ENCODE measurements at places on chromosomes 6 and 20.

- no peak for DNase-seq
Observed at GRCh38 chr6:99282479-99283062, 66.9 kb downstream of the FAXC start.

GRCh38 chr6:108690326-108691049 is 129.8 kb downstream of the FOXO3 start:
- DNase-seq: peak; percentile 11

DNA sequence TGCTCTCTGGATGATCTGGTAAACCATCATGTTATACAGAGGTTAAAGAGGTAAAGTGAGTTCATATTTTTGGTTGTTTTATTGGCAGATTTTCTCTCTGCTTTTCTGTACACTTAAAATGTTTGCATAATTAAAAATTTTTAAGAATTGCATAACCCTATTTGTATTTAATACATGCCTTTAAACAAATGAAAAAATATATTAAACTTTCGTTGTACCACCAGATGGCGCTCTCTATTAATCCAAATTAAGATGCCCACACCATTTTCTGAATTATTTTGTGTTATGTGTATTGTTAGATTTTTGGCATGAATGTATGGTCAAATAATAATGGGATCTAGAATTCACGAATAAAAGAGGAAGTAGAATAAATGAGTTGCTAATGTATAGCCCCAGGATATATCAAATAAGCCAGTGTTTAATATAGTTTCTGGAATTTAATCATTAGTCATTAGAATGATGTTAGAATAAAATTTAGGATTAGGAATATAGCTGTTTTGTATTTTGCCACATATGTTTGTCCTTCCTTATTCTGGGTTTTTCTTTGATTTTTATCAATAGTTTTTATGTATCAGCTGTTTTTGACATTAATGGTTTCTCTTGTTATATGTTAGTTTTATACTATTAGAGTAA is 38.9 kb downstream of the SMAP1 start:
- no peak for DNase-seq

GRCh38 chr6:37135835-37136694 is 33.9 kb upstream of the PIM1 start:
- DNase-seq: no peak

DNA sequence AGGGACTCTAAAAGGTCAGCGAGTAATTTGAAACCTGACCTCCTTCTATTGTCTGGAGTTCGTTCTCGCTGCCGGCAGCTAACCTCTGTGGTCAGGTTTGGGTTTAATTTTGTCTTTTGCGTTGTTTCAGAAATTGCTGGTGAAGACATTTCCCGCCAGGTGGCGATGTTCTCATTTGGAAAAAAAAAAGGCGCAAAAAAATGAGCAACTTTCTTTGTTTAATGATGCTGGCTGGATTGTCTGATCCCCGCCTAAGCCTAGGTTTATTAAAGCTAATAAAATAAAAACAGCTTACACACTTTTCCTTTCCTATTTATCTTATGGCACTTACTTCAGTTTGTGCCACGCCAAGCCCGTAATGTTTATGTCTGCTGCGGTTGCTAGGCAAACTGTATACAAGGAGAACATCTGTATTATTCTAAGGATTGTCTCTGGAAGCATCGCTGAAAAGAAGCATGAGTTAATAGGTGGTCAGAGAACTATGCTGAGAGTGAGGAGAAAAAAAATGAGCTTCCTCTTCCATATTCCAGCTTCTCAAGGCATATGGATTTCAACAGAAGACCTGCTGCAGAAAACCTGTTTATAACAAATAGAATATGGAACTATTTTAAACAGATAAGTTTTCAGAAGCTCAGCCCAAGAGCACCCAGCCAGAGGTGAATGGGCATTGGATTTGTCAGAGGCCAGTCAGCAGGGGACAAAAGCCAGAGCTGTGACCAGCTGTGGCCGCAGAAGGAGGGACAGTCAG is 205.7 kb downstream of the DOK5 start:
- DNase-seq: no peak
